Stimulated activated CD4-positive, alpha-beta T cell treated with anti-CD3 and anti-CD28 coated beads, Interleukin-15, amount 100 ng/mL, for 1 hour (primary cell): ENCODE measurements at places on chromosomes 12 and 14.

DNA sequence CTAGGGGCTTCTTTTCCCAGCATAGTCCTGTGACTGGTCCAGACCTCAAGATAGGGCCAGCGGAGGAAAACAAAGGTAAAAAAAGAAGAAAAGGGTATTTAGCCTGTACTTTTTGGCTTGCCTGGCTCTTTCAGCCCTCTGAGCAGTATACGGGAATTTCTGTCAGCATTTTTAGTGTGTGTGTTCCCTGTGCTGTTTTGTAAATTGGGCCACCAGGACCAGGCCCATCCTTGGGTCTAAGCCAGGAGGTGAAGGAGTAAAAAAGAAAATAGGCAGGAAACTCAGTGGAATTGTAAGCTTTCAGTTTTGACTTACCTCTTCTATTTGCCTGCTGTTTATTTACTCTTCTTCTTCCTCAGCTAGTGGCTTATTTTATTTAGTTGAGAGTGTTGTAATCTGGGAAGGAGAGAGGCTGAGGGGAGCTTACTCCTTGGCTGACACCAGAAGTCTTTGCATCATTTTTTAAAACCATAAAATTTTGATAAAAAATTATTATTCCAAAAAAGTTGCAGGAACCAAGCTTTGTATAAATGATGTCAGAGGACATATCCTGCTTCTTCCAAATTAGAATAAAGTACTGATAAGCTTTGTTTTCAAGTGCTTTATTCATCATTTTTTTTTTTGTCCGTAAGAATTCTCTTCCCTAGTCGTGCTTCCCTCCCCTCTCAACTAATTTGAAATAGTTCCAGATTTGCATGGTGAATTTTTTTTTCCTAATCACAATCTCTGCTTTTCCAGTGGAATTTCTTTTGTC, 63.7 kb downstream of the DIP2B start:
- DNase-seq = no peak

DNA sequence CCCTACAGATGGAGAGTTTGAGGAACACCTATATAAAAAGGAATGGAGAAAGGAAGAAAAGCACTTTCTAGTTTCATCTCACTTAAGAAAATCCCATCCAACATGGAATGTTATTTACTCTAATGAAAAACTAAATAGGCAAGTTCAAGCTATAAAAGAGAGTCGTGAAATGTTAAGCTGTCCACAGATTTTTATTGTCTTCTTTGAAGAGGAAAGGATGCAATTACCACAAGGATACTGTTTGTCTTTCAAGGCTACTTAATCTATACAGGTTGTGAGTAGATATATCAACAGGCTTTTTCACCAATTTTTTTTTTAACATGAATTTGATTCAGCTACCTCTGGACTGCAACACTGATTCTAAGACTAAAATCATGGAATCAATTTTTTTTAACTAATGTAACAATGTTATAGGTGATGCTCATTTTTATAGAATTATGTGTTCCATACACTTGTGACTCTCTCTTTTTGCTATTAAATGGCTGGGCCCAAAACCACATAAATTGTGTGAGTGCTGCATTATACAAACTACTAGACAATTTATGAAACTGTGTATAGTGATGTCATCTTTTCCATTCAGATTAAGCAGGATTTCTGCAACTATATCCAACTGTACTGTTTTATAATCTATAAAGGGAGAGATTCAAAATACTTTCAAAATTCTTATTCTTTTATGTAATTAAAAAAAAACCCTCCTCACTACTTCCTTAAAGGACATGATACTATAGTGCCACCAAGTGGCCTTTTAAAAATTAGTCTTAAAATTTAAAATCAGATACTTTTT, 26.8 kb upstream of the BMAL2 start:
- no peak for DNase-seq

DNA sequence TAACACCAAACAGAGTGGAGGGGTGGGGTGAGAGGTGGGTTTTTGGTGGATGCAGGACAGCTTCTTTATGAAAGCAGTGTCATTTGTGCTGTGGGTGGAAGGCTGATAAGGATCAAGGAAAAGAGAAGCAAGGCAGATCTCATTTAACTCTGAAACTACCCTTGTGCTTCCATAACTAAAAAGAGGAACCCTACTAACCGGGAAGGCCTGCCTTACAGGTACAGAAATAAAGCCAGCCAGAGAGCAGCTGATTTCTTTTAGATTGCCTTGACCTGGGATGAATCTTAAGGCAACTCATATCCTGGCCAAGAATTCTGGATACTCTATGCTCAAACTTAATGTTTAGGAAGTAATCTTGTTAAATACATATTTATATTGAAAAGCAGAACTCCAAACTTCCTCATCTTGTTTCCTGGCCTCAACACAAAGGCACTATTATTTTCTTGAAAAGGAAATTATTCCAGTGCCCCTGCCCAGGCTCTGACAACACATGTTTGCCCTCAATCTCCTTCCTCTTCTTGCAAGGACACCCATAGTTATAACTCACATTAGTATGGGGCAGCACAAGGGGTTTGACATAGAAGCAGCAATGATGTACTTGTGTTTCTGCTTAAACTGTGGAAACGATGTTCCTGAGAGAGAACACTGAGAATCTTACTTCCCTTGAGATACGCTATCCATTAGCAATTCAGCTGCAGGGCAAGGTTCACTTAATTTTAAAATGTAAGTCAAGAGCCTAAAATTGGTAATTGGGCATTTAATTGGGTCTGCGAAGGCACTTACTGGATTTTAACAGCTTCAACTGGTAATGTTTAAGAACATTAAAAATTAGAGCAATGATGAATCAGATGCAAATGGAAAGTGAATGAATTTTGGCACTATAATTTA, 173.7 kb downstream of the STXBP6 start:
- DNase-seq = no peak

- no peak for DNase-seq
These were observed 16.1 kb downstream of the FGD6 start for GRCh38 chr12:95201056-95201670.

DNA sequence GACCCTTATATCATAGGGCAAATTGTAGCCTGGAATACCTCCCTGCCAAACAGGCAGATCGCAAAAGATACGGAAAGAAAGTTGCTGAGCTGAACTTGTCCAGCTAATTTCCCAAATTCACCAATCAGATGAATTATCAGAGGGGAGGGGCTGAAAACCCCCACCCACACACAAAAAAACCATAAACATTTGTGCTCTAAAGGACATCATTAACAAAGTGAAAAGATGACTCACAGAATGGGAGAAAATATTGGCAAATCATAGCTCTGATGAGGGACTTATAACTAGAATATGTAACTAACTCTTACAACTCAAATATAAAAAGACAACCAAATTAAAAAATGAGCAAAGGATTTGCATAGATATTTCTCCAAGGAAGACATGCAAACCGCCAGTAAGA, 36.3 kb downstream of the PTHLH start:
- DNase-seq = no peak

- DNase-seq = no peak
These were observed 22.5 kb upstream of the BICD1 start for GRCh38 chr12:32084017-32084688.

DNA sequence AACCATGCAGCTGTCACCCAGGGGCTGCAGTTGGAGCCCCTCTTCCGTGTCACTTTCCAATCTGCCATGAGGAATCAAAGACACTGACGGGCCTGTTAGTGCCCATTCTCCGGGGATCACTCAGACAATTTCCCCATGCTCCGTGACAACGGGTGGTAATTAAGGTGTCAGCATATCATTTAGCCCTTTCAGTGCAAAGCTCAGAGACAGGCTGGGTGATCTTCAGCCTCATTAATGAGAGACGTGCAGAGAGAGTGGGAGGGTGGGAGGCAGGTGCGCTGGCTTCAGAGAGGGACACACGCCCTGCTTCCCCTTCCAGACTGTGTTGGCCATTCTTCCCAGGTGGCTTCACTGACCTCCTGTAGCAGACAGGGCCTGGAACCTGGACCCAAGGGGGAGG, 58.7 kb downstream of the MVK start:
- no peak for DNase-seq

DNA sequence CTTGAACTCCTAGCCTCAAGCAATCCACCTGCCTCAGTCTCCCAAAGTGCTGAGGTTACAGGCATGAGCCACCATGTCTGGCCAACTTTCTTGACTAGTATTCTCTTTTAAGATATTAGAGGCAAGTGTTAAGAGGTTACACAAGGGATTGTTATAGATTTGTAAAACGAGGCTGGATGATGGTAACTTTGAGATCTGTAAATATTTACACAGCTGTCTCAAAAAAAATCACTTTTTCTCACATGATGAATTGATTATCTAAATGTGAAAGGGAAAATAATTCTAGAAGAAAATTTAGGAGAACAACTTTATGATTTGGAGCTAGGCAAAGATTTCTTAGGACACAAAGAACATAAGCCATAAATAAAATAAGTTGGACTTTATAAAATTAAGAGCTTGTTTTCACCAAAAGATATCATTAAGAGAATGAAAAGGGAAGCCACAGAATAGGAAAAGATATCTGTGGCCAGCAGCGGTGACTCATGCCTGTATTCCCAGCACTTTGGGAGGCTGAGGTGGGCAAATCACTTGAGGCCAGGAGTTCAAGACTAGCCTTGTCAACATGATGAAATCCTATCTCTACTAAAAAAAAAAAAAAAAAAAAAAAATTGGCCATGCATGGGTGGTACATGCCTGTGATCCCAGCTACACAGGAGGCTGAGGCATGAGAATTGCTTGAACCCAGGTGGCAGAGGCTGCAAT, 77.4 kb downstream of the BBS10 start:
- no peak for DNase-seq

- no peak for DNase-seq
These were observed 59.9 kb downstream of the TRAFD1 start for GRCh38 chr12:112185093-112185923.

- no peak for DNase-seq
These were observed 25.8 kb downstream of the TMEM120B start for GRCh38 chr12:121738340-121738858.

GRCh38 chr12:14988035-14988434, 15.2 kb downstream of the PDE6H start:
- no peak for DNase-seq

DNA sequence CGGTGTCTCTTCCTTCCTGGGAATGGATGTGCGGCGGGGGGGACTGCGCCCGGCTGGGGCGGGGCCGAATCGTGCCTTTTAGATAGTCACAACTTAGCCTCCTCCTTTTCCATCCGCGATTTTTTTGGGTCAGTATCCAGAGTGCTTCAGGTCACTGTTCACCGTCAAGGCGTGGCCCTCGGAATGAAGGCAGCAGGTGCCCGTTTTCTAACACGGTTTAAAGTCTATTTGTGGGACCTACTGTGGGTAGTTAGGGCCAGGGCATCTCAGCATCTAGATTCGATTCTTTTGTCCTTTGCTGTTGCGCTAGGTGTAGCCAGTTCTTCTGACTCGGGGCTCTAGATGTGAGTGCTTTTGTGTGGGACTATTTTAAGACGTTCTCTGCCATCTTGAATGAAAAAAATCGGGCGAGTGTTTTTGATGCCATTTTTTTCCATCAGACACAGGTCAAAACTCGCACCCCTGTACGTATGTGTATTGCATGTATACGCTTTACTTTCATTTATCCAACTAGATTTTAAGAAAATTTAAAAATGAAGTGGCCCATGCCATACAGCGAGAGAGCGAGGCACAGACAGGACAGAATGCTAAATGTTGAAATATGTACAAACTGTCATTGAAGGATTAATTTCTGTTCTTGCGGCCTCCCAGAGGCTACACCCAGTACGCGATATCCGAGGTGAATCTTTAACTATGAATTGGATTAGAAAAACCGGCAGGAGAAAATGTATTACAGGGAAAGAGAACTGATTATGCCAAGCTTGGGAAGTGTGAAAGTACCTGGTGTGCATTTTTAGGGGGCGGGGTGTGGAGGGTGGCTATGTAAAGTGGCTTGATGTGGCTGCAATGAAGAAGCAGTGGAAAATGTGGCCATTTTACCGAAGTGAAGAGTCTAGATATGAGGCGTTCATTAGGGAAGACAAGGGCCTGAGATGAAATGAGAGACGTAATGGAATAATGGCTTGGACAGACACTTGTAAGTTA, 835 bp downstream of the VEZT start:
- peak; percentile 3 for DNase-seq

DNA sequence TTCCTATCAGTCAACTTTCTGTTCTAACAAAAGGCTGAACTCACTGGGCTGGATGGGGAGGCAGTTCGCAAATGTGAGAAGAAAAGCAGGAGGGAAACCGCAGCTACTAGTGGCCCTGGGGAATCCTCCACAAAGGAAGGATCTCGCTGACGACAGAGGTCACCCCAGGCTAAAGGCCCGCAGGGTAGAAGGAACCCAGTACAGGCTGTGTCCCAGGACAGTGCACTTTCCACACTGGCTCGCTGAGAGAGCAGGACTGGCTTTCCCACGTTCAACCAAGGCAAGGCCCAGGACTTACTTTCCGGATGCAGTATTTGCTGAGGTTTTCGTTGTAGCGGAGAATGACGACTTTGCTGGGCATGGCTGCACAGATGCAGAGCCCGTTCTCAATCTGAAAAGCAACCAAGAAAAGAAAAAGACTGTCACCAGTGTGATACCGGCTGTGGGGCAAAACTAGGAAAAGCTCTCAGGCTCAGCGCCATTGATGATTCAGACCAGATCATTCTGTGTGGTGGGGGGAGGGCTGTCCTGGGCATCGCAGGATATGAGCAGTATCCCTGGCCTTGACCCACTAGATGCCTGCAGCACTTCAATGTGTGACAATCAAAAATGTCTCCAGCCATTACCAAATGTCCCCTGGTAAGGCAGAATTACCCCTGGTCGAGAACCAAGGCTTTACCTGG, 36.3 kb downstream of the PRKAB1 start:
- no peak for DNase-seq

DNA sequence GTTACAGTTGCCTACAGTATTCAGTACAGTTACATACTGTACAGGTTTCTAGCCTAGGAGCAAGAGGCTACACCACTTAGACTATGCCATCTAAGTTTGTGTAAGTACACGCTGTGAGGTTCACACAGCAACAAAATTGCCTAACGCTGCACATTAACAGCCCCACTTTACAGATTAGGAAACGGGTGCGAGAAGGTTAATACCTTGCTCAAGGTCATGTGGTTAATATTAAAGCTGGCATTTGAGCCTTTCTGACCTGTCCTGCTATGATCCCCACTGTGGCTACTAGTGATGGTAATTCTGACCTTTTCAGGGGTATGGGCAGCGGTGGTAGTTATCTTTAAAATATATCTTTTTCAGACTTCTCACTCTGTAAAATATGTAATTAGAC, 20.9 kb downstream of the ACVR1B start:
- DNase-seq = no peak

- DNase-seq = no peak
These were observed 156.7 kb downstream of the KIF26A start for GRCh38 chr14:104294983-104295680.

DNA sequence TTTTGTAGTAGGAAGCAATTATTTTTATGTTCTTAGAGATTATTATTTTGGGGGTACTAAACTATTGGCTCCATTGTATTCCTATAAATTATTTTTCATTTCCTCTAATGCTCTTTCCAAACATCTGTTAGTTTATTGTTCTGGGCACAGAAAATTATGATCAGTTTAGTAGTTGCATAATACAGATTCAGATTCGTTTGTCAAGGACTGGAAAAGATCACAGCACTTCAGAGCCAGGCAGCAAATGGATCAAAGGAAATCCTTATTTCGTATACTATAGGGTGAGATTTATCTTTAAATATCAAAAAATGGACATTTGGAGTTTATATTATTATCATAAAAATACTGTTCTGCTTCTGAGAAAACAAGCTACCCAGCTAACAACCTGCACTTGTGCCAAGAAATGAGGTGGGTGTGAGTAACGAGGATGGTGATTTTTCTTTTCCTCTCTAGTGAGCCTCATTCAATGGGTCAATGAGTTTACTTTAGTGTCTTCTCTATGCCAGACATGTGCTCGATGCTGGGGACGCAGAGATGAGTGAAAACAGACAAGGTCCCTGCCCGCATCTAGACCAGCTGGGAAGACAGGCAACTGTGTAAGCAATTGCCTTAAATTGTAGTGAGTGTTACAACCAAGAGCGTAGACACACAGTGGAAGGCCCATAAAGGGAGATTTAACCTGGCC, 208.6 kb upstream of the PLXNC1 start:
- DNase-seq = no peak
